ENCODE measurements at places on chromosomes 7 and 10.

GRCh38 chr10:43692051-43692825 is 43.6 kb upstream of the ZNF32 start:
- DNase-seq, result no peak

GRCh38 chr10:102714621-102715455 is at the start of gene SFXN2:
Gene SFXN2, plus strand, starts transcription at chr10:102714636. Its CDS starts 12,001 bp downstream, at chr10:102726637.
- DNase-seq, result no peak

DNA sequence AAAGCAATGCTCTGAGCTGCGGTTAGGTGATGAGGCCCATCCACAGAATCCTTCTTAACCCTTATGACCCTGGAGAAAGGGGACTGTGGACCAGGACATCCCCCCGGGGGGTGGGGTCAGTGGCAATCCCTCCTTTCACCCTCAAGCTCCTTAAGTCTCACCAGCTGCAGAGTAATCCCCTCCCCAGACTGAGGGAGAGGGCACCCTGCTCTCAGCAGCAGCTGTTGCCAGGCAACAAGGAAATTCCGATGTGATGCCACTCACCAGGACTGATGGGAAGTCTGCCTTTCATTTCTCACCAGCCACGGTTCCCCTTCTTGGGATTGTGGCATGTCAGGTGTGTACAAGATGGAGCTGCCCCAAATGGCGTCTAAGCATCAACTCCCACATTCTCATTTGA is 129.6 kb downstream of the DOCK1 start:
- no peak for DNase-seq

- DNase-seq, result no peak
Measured at GRCh38 chr7:130719541-130719940, 14.5 kb downstream of the KLF14 start.

GRCh38 chr7:50653126-50653864 is 88.1 kb upstream of the DDC start:
- no peak for DNase-seq

DNA sequence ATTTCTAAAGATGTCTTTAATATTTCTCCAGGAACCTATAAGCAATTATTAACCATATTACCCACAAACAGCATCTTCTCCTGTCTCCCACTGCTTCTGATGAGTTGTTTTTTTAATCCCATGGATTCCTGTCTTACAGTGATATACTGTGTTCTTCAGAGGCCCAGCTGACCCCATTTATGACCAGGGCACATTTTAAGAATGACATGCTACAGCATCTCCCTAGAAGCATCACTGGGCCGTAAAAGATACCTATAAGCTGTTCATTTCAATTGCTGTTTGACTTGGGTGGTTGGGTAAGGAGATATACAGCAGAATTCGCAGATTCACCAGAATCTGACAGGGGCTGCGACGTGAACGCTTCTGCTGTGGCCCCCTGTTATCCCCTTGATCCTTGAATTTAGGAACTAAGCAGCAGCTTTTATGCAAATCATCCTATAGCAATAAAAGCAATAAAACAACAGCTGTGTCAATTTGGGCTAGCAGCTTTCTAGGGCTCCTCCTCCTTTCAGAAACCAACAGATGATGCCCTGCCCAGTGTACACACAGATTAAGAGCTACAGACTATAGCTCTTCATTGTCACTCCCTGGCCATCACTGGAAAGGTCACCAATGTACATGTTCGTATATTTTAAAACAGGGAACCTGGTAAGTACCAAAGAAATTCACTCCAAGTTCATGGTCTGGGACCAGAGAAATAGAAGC is 86.8 kb downstream of the CPEB3 start:
- DNase-seq, result no peak

GRCh38 chr7:136293272-136293671 is 316.1 kb upstream of the MTPN start:
- no peak for DNase-seq

DNA sequence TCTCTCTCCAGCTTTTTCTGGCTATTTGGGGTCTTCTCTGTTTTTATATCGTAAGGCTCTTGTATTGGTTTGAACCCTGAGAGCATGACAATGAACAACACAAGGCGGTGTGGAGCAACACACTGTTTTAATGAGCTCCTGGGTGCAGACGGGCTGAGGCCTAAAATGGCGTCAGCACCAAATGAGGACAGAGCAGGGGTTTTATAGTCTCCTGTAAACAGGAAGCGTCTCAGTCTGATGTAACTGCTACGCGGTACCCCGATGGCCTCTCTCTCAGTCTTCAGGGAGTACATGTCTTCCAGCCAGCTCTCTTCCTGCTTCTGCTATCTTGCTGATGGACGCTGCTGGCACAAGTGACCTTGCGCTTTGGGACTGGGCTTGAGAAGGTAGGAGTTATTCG is 95.9 kb upstream of the CCDC71L start:
- no peak for DNase-seq

GRCh38 chr10:75061709-75062505 is 49.5 kb upstream of the SAMD8 start:
- no peak for DNase-seq

GRCh38 chr10:33273295-33274002 is 61.0 kb downstream of the NRP1 start:
- DNase-seq, result no peak

DNA sequence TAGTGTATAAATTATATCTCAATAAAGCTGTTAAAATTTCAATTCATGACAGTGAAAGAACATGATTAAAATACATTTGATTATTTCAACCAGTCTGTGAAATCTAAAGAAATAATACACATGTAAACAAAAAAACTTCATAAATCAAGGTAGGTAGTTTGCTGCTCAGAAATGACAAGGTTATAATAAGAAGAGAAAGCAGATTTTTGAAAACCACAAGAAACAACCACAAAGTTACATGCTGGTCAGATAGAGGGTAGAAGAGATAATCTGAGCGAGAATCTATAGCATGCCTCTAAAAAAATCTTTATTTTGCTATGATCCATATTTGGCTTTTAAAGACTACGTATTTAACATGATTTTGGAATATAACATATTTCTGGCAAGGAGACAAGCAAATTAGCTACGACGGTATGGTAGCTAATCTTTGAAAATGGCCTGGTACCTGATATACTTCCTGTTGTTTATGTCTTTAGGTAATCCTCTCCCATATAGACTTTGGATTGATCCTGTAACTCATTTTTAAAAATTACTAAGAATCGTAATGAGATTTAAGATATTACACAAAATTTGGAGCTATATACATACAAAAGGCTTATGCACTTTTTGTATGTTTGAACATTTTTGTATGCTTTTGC is 23.5 kb upstream of the VCL start:
- DNase-seq, result no peak

GRCh38 chr10:71771821-71772617 is 1.3 kb downstream of the VSIR start:
- DNase-seq, result no peak

DNA sequence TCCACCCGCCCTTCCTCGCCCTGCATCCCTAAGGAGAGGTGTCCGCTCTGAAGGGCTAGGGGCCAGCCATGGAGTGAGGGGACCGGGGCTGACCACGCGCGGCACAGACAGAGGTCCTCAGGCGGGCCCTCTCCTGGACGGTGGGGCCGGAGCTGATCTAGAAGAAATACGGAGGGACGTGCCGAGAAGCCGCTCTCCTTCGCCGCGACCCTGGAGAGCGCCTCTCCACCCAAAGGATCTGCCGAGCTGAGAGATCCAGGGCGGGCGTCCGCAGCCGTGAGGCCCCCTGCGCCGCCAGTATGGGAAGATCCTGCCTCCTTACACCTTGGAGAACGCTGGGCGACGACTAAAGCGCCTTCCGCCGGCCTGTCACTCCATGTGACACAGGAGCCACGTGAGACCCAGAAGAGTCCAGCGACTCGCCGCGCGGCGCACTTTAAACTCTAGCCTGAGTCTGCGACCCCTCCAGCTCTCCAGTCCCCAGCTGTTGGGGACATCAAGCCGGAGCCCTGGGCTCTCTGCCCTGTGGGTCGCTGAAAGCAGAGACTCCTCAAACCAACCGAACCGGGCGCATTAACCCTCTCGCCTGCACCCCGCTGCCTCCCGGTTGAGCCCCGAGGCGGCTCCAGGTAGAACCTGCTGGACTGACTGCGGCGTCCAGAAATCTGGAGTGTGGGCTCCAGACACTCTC is 1.5 kb upstream of the SFMBT2 start:
- DNase-seq, result no peak

GRCh38 chr7:45987521-45988290 is 66.6 kb upstream of the IGFBP3 start:
- no peak for DNase-seq

DNA sequence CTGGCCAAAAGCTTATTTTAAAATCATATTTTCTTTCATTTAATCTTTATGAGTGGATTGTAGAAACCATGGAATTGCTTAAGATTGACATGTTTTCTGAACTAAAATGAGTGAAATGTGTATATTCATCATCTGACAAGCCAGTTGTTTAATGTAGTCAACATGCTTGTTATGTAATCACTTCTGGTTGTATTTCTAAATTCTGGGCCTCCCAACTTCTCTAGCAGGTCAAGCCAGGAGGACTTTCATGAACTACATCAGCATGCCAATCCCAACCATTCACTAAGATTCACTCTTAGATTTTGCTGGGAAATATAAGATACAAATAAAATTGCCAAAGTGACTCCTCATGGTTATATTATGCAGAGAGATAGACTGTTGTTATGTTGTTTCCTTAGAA is 21.1 kb upstream of the MAP3K8 start:
- no peak for DNase-seq

DNA sequence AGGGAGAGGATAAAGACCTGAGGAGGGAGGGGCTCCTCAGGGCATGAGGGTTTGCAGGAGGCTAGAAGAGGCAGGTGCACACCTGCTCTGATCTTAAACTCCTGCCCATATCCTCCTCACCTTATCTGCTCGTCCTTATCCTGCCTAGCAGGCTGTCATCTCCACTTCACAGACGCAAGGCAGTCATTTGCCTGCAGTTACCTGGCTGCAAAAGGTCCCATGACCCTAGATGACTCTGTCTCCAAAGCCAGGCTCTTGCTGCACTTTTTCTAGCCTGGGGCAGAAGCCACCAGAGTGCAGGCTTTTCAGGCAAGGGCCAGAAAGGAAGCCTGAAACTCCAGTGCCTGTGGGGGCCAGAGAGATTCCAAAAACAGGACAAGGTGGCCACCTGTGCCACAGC is 1.7 kb upstream of the ZNF853 start:
- DNase-seq, result no peak

GRCh38 chr7:19587291-19587690 is 121.5 kb downstream of the POLR1F start:
- DNase-seq, result no peak

GRCh38 chr10:91191584-91191919 is 28.9 kb upstream of the PCGF5 start:
- DNase-seq, result no peak
